Activated T-cell treated with anti-CD3 and anti-CD28 coated beads for 1 hour (primary cell): ENCODE measurements at places on chromosomes 2 and 18.
A peak's percentile ranks its signal among the peaks of the same experiment; 100 is the strongest.

DNA sequence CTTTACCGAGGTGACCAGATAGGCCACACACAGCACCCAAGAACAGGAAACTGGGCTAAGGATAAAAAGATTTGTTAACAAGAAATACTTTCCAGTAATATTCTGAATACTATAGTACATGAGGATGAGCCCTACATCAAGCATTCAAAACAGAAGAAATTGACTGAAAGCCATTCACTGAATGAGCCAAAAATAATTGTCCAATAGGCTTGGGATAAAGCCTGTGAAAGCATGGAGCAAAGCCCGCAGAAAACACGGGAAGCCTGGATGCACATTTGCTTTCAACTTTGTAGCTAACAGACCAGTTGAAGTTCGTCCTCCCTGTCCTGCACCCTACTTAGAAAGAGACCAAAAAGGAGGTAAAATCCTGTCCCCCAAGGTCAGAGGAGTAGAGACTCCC, 56.3 kb downstream of the DIPK1C start:
- DNase-seq: no peak

- DNase-seq: no peak
Observed at GRCh38 chr2:224333726-224334482, 68.0 kb downstream of the FAM124B start.

GRCh38 chr18:11721720-11722119, 32.7 kb downstream of the GNAL start:
- DNase-seq: no peak

- DNase-seq: no peak
Observed at GRCh38 chr2:121088251-121089165, 196.5 kb downstream of the TFCP2L1 start.

- DNase-seq: no peak
Observed at GRCh38 chr2:84301717-84302116, 157.4 kb downstream of the SUCLG1 start.

- no peak for DNase-seq
Observed at GRCh38 chr18:26971409-26971808, 105.9 kb upstream of the AQP4 start.

- DNase-seq: no peak
Observed at GRCh38 chr2:27849558-27850205, 40.5 kb downstream of the RBKS start.

DNA sequence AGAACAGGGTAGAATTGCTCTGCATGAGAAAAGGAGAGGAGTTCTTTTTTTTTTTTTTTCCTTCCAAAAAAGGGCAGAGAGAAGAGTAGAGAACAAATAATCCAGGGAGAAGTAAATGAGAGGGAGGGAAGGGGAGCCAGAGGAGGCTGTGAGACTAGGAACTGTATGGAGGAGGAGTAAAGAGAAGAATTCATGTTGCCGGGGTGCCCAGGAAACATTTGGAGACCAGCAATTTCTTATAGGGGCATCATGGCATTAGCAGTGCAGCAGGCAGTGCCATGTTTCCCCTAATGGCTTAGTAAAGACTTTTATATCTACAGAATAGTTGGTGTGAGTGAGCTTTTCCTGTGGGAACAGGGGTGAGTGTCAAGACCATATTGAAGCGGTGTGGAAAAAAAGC, 86.4 kb upstream of the SESTD1 start:
- no peak for DNase-seq

GRCh38 chr2:112520234-112520783, 22.0 kb upstream of the POLR1B start:
- no peak for DNase-seq

DNA sequence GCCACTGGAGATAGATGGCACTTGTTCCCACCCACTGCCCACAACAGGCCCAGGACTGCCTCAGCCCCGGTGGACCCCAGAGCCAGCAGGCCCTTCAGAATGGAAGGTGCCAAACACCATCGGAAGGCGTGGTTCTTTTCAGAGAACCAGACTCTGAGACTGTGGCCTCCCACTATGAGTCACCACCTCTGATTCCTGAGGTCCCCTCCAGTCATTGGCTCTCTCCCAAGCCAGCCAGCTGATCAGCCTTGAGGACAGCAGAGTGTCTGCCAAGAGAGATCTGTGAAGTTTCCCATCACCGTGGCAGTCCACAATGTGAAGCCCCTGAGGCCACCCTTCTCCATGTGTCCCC, 10.4 kb upstream of the MAP3K2 start:
- no peak for DNase-seq

DNA sequence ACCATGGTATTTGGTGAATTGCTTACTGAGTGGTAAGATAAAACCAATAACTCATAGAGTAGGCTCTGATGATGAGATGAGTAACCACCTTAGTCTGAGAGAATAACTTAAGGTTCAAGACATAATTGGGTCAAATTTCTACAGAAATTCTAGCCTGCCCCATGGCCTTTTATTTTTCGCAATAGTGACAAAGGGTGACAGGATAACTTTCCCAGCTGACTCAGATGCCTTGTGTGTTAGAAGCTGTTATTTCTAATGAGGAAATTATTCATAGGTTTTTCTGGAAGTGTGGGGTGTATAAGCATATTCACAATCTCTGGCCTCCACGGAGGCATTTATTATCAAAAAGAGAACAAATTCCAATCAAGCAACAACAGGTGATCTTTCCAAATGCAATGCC, 159.0 kb downstream of the NUP35 start:
- no peak for DNase-seq

DNA sequence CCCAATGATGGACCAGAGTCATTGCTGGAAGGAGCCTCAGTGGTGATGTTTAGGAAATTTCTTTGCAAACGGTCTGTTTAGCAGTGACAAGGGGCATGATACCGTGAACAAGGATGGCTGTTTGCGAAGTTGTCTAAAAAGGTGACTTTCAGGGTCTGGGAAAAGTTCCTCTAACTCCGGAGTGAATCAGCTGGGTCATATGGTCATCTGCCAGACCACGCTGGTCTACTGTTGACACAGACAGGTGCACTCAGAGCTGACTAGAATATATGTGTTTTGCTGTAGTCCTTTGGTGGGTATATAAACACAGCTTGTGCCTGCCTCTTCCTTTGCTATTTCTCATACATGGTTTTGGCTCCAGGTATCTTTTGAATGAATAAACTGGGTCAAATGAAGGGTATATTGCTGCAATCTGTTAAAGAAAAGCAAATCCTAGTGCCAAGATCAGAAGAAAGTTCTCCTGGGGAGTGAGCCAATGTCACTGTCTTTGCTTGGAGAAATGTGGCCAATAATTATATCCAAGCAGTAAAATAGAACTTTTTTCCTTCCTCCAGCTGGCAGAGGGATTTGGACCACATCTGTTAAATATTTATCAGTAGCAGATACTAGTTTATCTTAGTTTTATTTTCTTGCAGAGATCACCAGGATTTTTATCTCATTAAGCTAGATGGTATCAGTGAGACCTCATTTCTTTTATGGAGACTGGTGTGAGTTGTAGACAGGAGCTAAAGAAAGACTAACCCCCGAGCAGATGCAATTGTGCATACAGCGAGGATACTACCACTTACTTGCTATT, 286.0 kb downstream of the TRIB2 start:
- no peak for DNase-seq

- no peak for DNase-seq
Observed at GRCh38 chr18:79950515-79951341, 725 bp downstream of the SLC66A2 start.

- no peak for DNase-seq
Observed at GRCh38 chr2:47313141-47313691, 89.7 kb upstream of the MSH2 start.

GRCh38 chr2:202941771-202942170, 29.7 kb downstream of the CARF start:
- no peak for DNase-seq

GRCh38 chr2:120566331-120567035, 169.2 kb upstream of the GLI2 start:
- no peak for DNase-seq

DNA sequence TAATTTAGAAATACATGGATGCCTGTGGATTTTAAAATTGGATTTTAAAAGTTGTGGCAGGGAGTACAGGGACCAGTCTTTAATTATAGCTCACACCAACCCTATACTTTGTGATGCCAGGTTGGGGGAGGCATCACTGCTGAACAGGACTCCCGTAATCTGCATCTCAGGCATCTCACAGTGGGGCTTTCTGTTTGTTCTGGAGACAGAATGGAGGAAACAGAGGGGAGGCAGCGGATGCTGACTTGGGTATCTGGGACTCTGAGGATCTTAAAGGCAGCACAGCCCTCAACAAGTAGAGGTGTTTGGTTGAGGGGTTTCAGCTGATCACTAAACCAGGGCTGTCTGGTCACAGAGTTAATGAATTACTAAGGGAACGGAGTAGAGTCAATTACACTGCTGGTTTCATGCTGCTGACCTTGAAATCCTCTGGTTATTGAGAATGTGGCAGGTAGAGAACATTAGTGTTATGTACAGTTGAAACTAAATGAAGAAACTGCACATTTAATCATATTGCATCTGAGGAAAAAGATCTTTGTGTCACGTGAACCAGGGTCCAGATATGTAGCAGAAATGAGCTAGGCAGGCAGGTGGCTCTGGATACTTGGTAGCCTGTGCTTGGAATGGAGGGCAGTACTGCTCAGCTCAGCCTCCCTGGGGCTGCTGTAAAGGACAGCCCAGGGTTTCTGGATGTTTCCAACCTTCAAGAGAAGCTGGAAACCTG, 40.3 kb downstream of the FHOD3 start:
- no peak for DNase-seq

GRCh38 chr2:218896501-218897393, 16.1 kb downstream of the WNT10A start:
- peak; percentile 69 for DNase-seq

DNA sequence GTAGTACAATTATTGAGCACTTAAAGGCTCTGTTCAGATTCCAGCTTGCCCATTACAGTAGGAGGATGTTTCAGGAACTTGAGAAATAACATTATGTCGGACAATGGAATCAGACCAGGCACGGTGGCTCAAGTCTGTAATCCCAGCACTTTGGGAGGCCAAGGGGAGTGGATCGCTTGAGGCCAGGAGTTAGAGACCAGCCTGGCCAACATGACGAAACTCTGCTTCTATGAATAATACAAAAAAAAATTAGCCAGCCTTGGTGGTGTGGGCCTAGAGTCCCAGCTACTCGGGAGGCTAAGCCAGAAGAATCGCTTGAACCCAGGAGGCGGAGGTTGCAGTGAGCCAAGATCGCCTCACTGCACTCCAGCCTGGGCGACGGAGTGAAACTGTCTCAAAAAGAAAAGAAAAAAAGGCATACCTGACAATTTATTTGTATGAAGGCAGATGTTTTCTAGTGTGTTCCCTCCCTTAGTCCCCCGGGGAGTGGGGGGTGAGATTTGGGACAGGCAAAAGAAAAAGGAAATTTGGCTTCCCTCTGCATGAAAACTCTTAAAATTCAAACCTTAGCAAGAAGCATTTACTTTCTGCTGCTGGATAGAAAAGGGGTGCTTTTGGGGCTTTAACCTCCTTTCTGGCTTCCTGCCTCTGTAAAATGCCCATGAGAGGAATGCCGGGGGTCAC, 13.7 kb upstream of the ZNF532 start:
- DNase-seq: no peak

DNA sequence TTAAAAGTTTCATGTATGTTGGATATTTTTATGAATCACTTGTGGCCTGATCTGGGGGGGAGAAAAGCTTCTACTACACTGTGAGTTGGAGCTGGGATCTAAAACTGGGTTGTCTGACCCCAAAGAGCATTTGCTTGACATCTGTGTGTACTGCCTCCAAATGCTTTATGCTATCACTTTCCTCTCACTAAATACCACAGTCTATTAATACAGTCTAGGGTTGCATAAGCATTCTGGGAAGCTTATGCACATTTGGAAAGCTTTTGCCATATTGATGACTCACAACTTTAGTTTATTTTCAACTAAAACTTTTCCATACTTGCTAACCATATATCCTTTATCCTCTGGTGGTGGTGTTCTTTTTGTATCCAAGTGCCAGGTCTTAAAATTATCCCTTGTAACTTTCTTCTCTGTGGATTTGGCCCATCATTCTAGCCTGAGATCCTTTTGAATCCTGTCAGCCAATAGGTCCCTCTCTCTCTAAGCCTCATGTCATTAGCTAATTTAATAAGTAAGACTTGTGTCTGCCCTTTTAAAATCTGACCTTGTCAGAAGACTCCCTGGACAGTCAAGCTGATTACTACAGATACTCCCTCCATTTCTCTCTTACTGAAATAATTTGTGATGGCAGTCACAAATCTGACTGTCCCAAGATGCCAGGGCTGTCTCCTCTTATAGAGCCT, 72.7 kb downstream of the NXPH2 start:
- no peak for DNase-seq

DNA sequence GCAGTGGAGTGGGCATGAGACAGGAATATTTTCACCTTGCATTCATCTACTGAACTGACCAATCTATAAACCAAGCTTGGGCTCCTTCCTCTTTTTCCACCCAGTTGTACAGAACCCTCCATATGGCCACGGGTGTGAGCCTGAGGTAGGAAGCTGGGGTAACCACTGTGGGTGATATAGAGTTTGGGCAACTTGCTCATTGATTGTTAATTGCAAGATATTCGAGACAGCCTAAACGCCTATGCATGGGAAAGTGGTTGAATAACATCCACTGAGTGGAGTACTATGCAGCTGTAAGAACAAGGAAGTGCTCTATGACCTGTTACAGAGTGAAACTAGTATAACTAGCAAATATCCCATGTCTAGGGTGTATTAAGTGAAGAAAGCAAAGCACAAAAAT, 7.3 kb upstream of the VAPA start:
- no peak for DNase-seq

- DNase-seq: no peak
Observed at GRCh38 chr18:3710712-3711301, 260.8 kb downstream of the TGIF1 start.

DNA sequence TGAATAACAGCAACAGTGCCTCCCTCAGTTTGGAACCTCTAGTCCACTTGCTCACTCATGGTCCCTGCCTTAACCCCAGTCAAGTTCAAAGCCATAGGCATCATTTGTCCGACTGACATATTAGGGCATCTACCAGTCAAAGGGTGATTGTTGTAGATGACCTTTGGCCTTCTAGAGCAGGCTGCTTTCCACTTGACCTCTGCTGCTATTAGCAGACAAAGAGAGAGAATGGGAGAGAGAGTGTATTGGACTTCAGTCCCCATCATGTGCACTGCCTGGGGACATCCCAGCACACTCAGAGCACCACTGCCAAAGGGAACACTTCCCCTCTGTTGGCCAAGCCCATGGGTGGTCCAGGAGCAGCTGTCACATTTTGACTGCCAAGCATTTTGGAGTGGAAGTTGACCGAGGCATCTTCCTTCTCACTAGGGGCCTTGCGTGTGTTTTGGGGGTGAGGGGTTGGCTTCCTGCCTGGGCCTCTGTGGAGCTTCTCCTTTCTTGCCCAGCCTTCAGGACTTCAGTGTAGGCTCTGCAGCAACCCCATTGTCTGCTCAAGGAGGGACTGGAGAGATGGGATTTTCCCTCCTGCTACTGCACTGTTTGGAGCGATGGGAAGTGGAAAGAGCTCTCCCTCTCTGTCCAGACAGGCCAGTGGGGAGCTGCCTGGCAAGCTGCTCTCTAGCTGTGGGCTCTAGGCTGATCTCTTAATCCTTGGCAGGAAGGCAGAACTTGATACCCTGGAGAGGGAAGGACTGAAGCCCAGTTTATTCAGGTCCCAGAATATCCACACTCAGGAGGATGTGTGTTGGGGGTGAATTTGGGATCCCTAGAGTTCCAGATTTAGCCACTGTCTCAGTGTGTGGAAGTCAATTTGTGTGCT, 68.1 kb downstream of the TMEM247 start:
- DNase-seq: no peak

GRCh38 chr2:191109888-191110287, 40.9 kb downstream of the STAT4 start:
- DNase-seq: no peak

GRCh38 chr2:235697041-235697440, 203.2 kb downstream of the AGAP1 start:
- DNase-seq: no peak
